ENCODE measurements at places on chromosomes 2 and 18. TPM values are rescaled to one million over a fixed set of nuclear protein-coding genes. Genes with fewer than 3 reads are reported as not detected.

- DNase-seq: no peak
These were observed 91.1 kb downstream of the TTC32 start for GRCh38 chr2:19810637-19811036.

Gene LRRC30
- total RNA-seq: not detected

Gene CERKL
- total RNA-seq: not detected

- no peak for DNase-seq
These were observed 68.4 kb downstream of the KIAA2012 start for GRCh38 chr2:202141329-202141947.

DNA sequence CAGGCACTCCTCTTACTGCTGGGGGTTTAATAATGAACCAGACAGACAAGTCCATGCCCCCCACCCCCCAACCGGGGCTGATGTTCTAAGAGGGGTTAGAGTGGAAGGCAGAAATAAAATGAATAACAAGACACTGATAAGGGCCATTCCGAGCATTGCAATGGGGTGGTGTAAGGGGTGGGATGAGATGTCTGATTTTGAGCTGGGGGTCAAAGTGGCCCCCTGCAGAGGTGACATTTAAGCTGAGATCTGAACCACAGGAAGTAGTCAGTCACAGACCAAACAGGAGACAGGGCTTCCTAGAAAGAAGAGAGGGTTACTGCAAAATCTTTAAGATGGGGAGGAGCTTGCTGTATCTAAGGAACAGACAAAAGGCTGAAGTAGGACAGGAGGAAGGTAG is 180.6 kb upstream of the SH3BP4 start:
- DNase-seq: no peak

DNA sequence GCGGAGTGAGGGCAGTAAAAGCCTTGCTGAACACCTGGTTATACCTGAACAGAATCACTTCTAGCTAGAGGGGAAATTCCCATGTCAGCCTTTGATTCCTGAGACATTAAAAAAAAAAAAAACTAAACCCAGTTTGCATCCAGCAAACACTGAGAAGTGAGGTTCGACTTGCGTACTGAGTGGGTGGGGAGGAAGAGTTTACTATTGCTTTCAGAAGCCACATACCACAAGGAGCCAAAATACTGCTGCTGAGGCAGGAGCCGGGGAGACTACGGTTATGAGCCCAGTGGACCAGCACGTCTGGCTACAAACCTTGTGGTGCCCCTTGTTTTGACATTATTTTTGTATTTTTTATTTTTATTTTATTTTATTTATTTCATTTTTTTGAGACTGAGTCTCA is 2.7 kb downstream of the COLEC11 start:
- no peak for DNase-seq

DNA sequence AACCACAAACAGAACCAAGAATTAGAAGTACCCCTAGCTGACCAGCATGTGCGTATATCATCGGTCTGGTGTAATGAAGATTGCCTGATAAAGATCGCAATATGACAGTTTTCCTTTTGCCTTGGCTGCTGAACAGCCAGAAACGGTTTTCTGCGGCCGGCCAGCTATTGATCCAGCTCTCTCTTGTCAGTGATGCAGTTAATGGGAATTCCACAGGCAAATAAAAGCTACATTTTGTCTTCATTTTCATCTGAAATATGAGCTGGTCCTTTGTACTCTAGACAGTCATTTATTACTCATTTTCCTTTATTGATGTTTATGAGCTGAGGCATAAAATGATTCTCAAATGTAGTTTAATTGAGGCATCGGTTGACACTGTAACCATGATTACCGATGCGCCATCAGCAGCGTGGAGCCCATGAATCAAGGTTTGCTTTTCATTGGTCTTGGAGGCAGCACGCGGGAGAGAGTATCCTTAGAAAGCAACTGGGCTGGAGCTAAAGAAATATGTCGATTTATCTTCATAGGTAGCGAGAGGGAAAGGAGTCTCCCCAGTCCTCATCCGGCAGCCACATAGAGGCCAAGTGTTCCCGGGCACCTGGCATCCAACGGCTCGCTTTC is 535.2 kb downstream of the GALR1 start:
- no peak for DNase-seq

DNA sequence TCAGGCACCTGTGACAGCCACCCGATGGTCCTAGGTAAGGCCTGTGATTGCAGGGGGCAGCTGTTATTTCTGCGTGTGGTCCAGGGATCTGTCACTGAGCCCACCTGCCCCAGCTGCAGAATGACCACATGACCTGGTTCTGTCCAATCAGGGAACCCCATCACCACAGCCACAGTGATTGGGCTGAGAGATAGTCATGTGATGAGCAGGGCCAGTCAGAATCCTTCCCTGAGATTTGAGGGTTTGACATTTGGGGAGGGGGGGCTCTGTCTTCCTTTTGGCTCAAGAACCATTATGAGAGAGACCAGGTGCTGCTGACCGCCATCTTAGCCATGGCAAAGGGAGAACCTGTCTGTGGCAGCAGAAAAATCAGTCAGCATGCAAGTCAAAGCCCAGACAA is 147.2 kb downstream of the SMAD7 start:
- no peak for DNase-seq

Gene TMEM37
- 0.13 TPM for total RNA-seq

DNA sequence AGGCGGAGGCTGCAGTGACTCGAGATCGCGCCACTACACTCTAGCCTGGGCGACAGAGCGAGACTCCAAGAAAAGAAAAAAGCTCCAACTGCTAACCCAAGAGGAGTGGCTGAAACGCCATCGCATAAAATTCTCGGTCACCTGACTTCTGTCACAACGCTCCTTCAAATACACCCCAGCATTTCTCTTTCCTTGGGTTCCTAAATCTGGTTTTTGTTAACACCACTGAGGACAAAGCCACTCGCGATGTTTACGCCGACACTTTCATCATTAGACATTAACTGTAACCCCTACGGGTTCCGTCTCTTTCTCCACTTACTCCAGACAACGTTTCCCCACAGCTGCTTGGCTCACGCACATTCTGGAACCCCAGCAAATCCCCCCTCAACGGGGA is 679 bp downstream of the CLK1 start:
- DNase-seq: no peak

Gene SCN9A
- total RNA-seq: 0.51 TPM

- DNase-seq: no peak
These were observed 149.3 kb downstream of the EML6 start for GRCh38 chr2:54872780-54873179.

DNA sequence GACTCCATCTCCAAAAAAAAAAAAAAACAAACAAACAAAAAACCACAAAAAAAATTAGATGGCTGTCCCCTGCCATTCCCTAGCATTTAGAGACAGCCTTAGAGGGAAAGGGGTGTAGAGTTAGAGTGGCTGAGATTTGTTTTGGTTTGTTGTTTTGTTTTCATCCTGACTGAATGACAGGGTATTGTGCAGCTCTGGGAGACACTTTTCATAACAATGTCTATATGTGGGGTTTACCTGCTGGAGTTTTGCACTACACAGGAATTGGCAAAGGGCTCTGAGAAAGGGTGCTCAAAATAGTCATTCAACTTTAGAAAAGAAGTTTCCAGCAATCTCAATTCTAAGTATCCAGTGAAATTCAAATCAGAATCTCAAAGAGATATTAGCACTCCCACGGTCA is 732.5 kb upstream of the CHAC2 start:
- DNase-seq: no peak

Gene FAM228A
- total RNA-seq: 0.13 TPM

GRCh38 chr18:47075098-47075883 is 39.9 kb upstream of the ELOA2 start:
- no peak for DNase-seq

Gene ICOS
- total RNA-seq: under 0.01 TPM

Gene AKAIN1
- not detected for total RNA-seq

- peak; percentile 33 for DNase-seq
These were observed 112.1 kb downstream of the KYNU start for GRCh38 chr2:142989273-142990204.

Gene COL4A3
- total RNA-seq: not detected

DNA sequence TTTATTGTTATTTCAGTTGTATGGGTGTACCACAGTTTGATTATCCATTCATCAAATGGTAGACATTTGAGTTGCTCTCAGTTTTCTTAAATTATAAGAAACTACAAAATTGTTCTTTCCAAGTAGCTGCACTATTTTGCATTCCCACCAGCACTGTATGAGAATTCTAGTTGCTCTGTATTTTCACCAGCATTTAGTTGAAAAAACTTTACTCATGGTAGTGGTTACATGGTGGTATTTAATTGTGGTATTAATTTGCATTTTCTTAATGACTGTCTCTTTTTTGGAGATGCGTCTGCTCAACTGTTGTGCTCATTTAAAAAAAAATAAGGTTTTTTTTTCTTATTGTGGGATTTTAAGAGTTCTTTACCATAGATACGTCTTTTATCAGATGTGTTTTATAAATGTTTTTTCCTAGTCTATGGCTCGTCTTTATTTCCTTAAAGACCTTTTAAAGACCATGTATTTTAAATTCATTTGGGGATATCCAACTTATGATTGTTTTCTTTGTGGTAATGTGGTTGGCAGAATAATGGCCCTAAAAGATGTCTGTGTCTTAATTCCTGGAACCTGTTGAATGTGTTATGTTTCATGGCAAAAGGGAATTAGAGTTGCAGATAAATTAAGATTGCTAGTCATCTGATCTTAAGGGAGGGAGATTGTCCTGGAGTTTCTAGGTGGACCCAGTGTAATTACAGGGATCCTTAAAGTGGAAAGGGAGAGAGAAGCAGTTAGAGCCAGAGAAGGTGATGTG is 37.4 kb downstream of the UBE2F start:
- no peak for DNase-seq

GRCh38 chr18:13262839-13263691 is 44.5 kb downstream of the LDLRAD4 start:
- DNase-seq: no peak

GRCh38 chr2:25349397-25349796 is 7.7 kb upstream of the DNMT3A start:
- no peak for DNase-seq

Gene TEX51
- not detected for total RNA-seq
